ENCODE measurements at places on chromosomes 2 and 18.

GRCh38 chr2:169388161-169388560 lies 25.8 kb upstream of the LRP2 start:
- DNase-seq: no peak

GRCh38 chr2:175001566-175001965 lies 3.6 kb downstream of the CHN1 start:
- no peak for DNase-seq

DNA sequence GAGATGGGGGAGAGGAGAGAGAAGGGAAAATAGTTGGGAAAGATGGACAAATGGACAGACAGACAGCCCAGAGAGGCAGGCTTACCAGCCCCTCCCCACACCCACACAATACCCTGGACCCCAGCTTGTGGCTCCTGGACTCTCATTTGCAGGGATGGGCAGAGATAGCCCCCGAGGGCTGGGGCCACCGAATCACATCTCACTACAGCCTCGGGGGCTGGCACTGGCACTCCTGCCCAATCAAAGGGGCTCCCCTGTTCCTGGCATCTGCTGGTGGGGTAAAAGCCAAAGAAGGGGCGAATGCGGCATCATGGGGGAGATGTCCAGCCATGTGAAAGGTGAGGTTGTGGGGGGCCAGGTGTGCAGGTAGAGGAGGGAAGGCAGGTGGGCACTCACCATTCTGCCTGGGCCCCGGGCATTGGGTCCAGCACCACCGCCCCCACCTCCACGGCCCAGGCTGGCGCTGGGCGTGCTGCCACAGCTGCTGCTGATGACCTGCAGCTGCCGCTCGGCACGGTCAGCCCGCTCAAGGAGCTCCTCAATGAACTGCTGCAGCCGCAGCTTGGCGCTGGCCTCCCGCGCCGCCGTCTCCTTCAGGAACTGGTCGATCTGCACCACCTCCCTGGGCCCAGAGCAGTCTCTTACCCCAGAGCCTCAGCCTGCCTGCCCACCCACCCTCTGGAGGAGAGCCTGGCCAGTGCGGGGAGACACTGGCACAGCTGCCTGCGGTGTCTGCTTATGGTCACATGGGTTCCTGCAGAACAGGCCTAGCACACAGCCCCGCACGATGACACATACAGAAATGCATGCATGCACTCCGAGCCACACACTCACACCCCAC lies 18.0 kb downstream of the FBXO41 start:
- DNase-seq: no peak

DNA sequence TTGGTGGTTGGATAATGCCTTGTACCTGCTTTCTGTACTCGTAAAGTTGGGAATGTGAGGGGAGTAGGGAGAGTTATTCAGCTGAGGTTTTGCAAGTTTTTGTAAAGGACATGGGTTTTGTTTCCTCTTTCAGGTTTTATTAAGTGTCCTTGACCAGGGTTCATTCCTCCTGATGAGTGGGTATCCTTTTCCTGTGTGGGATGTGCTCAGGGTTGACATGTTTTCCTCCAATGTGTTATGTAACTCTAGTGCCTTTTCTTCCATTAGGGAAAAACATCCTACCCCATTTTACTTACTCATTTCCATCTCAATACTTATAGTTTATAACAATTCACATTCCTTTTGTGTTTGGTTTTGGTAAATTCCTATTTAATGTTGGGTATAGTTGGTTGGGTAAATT lies 48.4 kb downstream of the OTX1 start:
- no peak for DNase-seq

DNA sequence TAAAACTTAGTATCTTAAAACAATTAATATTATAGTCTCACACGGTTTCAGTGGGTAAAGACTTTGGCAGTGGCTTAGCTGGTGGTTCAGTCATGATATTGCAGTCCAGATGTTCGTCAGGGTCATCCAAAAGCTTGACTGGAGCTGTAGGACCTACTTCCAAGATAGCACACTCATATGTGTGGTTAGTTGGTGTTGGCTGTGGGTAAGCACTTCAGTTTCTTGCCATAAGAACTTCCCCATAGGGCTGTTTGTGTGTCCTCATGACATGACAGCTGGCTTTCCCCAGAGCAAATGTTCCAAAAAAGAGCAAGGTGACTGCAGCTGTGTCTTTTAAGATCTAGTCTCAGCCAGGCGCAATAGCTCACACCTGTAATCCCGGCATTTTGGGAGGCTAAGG lies 48.5 kb upstream of the EPC2 start:
- no peak for DNase-seq

GRCh38 chr2:72367530-72368225 lies 220.0 kb upstream of the CYP26B1 start:
- DNase-seq: no peak

- no peak for DNase-seq
These were observed 272.5 kb upstream of the KCNJ3 start for GRCh38 chr2:154425994-154426393.

GRCh38 chr2:195410074-195410671 lies 246.9 kb upstream of the SLC39A10 start:
- no peak for DNase-seq

- no peak for DNase-seq
These were observed 657 bp upstream of the BIN1 start for GRCh38 chr2:127107622-127107999.

DNA sequence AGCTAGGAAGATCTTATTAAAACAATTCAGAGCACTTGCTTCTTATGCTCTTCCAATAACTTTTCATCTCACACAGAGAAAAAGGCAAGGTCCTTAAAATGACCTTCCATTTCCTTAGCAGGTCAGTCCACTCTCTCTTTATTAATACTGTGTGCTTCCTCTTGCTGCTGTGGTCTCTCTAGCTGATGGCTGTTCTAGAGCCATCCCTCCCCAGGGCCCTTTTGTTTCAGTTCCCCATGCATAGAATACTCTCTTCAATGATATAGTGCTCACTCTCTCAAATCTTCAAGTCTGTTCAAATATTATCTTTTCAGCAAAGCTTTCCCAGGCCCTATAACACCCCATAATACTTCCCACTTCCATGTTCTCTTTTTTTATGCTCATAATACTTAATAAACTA lies 469.3 kb downstream of the METTL4 start:
- no peak for DNase-seq

DNA sequence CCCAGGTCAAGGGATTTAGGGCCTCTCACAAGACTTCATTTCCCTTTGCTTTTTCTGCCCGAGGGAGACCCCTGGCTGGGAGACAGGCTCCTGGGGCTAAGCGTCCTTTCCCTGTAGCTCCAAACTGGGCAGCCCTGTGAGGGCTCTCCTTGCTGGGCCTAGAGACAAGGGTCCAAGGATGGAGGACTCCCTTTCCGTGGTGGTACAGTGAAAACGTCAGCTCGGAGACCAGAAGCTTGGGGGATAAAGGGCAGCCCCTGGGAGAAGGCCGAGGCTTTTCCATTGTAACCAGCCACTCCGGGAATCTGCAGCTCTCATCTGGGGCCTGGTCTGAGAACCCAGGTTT lies 2.3 kb downstream of the SIX2 start:
- DNase-seq: no peak

- no peak for DNase-seq
These were observed 8.3 kb downstream of the RAPGEF4 start for GRCh38 chr2:172743898-172744297.

DNA sequence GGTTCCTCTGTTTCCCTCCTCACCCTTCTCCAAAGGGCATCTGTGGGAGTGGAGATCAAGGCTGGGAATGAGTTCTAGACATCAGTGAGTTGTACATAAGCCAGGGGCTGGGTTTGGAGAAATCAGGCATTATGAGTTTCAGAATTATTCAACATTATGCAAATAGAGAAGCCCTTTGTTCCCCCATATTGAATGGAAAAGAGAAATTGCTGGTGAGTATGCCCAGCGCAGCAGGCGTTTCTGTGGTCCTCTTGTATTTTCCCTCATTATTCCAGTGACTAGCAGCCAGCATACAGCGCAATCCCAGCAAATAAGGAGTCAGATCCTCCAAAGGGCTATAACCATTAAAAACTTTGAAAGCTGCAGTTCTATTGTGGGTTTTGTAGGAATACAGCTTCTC lies 94.4 kb downstream of the VWA3B start:
- DNase-seq: no peak

DNA sequence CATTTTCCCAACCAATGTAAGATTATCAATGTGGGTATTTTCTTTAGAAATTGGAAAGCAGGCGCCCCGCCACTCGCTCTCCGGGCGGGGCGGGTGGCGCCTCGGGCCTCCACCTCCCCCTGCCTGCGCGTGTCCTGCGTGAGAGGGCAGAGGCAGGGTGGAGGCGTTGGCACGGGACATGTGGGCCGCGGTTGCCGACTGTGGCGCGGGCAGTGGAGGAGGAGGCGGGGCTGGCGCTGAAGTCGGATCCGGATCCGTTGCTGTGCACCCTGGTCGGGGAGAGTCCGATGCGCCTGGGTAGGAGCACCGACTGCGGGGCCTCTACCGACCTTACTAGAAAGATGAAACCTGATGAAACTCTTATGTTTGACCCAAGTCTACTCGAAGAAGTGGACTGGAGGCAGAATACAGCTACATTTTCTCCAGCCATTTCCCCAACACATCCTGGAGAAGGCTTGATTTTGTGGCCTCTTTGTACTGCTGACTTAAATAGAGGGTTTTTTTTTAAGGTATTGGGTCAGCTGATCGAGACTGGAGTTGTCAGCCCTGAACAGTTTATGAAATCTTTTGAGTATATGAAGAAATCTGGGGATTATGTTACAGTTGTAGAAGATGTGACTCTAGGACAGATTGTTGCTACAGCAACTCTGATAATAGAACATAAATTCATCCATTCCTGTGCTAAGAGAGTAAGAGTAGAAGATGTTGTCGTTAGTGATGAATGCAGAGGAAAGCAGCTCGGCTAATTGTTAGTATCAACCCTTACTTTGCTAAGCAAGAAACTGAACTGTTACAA lies 37.9 kb downstream of the PMS1 start:
- no peak for DNase-seq

- no peak for DNase-seq
These were observed 23.6 kb upstream of the NMS start for GRCh38 chr2:100446696-100447095.

DNA sequence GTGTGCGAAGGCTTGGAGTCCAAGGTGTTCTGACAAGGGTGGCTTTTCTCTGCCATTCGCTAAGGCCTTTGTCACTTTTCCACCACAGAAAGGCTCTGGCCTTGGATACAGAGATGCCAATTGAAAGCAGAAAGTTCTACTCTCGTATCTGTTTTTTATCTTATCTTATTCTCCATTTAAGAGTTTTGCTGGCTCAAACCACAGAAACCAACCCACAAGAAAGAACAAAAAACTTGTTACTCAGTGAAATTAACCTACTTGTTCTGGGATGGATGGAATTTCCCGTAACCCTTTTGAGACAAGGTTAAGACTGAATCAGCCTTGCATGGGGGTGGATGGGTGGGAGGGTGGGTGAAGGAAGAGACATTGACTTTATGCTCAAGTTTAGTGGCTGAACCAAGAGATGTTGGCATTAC lies 221.7 kb downstream of the CDH20 start:
- DNase-seq: no peak

GRCh38 chr2:64586054-64586453 lies 61.9 kb downstream of the AFTPH start:
- DNase-seq: no peak

GRCh38 chr2:20755132-20755800 lies 67.6 kb downstream of the LDAH start:
- no peak for DNase-seq

GRCh38 chr18:79905389-79905911 lies 46.0 kb downstream of the SLC66A2 start:
- no peak for DNase-seq

- DNase-seq: no peak
These were observed 194.7 kb downstream of the RAB3GAP1 start for GRCh38 chr2:135246711-135247270.

DNA sequence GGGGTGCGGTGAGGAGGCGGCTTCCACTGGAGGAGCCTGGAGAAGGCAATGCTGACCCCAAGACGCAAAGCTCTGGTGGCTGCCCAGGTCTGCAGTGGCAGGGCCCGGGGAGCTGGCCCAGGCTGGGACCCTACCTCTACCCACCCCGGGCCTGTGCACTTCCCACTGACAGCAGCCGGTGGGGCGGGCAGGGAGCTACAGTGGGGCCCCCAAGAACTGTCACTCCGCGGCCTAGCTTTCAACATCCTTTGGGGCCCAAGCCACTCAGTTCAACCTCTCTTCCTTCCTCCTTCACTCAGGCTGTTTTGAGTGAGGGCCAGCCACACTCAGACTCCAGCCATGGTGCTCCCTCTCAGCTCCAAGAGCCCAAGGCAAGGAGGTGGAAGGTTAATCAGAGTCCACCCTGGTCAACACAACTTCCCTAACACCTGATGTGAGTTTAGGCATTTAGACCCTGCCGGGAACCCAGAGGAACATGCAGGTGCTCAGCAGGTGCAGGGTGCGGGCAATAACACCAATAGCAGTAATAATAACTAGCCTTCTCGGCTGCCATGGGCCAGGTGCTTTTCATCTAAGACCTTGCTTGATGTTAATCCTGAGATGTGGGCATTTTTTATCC lies 93.6 kb downstream of the ZFP36L2 start:
- DNase-seq: no peak

- DNase-seq: no peak
These were observed 69.4 kb upstream of the TAF1B start for GRCh38 chr2:9773903-9774239.

DNA sequence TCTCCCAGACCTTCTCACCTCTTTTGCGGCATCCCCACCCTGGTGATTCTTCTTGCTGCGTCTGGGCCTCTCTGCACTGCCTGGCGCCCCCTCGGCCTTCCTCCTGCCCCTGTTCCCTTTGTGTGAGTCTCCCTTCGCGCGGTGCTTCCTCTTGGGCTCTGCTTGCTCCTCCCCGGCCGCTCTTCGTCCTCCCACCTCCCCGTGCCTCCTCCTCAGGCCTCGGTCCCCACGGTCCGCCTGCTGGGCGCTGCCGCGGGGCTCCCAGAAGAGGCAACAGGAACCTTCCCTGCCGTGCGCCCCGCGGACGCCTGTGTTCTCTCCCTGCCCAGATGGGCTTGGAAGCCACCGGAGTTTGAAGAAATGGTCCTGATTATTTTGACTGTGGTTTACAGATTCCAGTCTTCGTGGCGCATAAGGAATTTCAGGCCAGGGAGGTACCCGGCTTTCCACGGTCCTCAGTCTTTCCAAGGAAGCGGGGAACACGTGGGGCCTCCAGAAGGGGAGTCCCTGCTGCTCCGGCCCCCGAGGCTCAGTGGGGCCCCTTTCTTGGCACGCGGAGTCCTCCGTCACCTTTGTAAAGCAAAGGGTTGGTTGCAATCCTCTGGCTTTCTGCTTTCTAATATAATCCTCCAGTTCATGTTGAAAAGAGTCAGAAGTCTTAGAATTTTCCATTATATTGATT lies 13.1 kb downstream of the RNU2-63P start:
- DNase-seq: no peak

DNA sequence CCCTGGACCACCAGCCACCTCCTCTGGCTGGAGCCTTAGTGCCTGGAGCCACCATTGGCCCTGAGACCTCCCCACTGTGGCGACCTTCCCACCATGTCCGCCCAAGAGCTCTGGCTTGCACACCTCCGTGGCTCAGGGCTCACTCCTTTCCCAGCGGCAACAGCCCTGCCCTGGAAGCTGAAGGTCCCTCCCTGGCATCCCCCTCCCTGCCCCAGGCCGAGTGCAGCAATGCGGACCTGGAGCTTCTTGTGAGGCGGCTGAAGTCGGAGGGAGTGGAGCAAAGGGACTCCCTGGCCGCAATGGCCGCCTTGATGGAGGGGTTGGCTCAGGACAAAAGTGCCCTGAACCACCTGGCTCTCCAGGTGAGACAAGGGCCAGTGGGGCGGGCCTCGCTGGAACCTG lies 28.6 kb downstream of the CROCC2 start:
- DNase-seq: no peak
